ENCODE measurements at places on chromosomes 5 and 9.

DNA sequence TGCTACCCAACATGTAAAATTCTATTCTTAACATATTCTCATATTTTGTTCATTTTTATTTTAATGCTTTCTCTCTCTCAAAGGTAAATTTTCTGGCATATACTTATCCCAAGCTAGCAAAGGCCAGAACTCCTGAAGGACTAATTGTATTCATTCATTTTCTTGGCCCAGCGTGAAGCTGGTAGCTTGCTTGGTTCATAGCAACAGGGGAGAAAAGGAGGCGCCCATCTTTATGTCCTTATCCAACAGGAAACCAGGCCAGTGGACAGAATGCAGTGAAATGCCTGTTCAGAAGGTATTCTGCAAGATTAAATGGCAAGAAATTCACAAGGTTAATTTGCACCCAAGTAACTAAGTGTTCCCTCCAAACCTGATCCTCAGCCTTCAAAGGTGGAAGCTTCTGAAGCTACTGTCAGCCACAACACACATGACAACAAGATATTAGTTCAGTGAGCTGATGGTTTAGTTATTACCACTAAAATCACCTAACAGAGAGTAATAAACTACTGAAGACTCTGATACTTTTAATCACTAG lies 5.6 kb downstream of the EFNA5 start:
- DNase-seq, result no peak

GRCh38 chr9:111610149-111610548 lies 10.7 kb upstream of the PTGR1 start:
- DNase-seq, result no peak

- DNase-seq, result no peak
Observed at GRCh38 chr5:118551031-118551430, 437.3 kb downstream of the DTWD2 start.

DNA sequence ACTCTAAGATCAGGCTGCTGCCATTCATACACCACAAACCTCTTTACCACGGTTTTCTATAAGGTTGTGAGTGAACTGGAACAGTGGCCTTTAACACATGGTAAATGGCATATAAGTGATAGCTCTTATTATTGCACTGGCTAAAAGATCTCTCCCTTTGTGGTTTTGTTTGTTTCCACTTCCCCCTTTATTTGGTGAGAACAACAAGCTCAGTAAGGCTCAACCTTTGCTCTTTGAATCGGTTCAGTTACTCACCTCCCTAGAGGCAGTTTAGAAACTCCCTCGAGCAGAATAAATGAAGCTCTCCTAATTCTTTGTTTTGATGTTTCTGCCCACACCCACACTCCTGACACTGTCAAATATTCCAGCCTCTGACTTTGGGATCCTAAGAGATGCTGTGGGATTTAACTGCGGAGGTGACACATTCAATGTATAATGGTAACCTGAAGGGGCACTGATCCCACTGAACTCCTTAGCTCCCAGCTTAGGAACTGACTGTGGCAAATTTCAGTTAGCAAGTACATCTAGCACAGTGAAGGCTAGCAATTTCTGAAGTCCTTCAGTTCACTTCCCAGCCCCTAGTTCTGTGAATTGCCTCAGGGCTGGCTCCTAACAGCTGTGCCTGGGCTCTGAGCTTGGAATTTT lies 22.5 kb upstream of the RAD23B start:
- no peak for DNase-seq

- DNase-seq, result no peak
Observed at GRCh38 chr5:62327138-62328053, 21.4 kb downstream of the KIF2A start.

DNA sequence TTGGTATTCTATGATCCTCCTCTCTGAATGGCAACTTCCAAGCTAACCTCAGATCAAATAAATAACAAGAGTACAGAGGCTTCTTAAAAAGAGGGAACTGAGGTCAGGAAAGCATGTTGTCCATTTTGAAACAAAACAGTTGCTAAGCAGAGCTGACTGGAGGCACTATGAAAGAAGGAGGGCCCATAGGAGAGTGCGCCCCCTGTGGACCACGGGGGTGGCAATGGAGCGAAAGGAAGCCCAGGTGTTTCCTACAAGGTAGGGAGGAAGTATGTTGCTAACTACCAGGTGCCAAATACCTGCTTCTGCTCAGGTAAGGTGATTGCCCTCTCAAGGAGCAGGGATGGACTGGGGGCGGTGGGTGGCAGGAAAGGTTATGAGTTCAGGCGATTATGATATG lies 101.8 kb upstream of the MAST4 start:
- no peak for DNase-seq

- DNase-seq, result no peak
Observed at GRCh38 chr5:543755-544674, 19.8 kb upstream of the SLC9A3 start.

- DNase-seq, result peak; percentile 29
Observed at GRCh38 chr5:65925044-65925600, 1.3 kb upstream of the ERBIN start.

- no peak for DNase-seq
Observed at GRCh38 chr5:34021334-34021733, 13.5 kb upstream of the AMACR start.

GRCh38 chr5:100646691-100647090 lies 111.5 kb downstream of the FAM174A start:
- DNase-seq, result no peak

- DNase-seq, result no peak
Observed at GRCh38 chr5:99587983-99588382, 659.2 kb upstream of the CHD1 start.

DNA sequence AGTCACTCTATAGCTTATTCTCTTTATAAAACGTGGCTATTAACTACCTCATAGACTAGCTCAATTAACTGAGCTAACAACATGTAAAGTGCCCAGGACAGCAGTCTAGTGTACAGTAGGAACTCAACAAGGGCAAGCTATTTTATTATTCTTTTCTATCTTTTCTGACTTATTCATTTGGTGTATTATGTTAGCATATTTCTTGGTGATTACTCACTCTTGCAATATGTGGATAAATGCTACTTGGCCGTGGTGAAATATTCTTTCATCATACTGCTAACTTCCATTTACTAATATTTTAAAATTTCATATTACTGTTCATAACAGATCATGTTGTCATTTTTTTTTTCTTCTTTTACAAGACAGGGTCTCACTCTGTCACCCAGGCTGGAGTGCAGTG lies 4.9 kb downstream of the SLC25A51 start:
- DNase-seq, result no peak

DNA sequence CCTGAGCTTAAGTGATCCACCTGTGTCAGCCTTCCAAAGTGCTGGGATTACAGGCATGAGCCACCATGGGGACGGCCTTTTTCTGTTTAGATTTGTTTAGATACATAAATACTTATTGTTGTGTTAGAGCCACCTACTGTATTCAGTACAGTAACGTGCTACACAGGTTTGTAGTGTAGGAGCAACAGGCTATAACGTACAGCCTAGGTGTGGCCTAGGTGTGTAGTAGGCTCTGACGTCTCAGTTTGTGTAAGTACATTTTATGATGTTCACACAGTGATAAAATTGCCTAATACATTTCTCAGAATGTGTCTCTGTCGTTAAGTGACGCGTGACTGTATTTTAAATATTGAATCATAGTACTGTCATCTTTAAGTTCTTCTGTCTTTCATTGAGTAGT lies 84.1 kb downstream of the MELK start:
- DNase-seq, result no peak

- no peak for DNase-seq
Observed at GRCh38 chr5:75654693-75655295, 43.5 kb downstream of the ANKDD1B start.

GRCh38 chr9:70484232-70485130 lies 70.0 kb upstream of the KLF9 start:
- DNase-seq, result peak; percentile 81

GRCh38 chr5:141369994-141370848 lies at the start of gene PCDHGB3:
PCDHGB3 (plus strand) TSS chr5:141370242; CDS start chr5:141370395, 153 bp downstream.
- DNase-seq, result no peak

- DNase-seq, result no peak
Observed at GRCh38 chr5:6236170-6236793, 142.1 kb downstream of the MED10 start.

DNA sequence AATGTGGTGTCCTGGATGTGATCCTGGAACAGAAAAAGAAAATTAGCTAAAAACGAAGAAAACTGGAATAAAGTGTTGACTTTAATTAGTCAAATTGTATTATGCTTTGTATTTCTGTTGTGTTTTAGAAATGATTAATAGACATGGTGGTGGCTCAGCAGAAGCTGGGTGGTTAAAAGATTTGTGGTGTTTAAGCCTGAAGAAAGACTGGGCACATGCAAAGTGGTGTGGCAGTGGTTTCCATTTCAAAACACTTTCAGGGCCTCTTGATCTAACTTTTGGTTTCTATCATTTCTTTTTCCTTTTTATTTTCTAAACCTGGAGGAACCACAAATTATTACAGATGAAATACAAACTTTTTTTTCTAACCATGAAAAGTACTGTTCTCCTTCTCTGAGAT lies 44.1 kb downstream of the ADGRV1 start:
- no peak for DNase-seq

DNA sequence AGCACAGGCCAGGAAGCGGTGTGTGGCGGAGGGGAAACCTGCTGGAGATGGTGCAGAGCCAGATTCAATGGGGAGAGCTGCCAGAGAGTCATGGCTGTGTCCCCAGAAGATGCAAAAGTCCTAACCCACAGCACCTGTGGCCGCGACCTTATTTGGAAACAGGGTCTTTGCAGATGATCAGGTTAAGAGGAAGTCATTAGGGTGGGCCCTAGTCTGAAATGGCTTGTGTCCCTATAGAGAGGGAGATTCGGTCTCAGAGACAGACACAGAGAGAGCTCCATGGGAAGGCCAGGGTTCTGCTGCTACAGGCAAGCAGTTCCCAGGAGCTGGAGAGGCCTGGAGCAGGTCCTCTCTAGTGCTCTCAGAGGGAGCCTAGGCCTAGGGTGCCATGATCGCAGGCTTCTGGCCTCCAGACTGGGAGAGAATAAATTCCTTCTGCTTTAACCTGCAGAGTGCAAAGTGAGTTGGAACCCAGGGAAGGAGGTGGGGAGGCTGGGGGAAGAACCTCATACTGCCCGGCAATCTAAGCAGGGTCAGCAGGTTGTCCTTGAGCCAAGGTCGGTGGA lies 1.9 kb upstream of the LPCAT1 start:
- DNase-seq, result no peak

DNA sequence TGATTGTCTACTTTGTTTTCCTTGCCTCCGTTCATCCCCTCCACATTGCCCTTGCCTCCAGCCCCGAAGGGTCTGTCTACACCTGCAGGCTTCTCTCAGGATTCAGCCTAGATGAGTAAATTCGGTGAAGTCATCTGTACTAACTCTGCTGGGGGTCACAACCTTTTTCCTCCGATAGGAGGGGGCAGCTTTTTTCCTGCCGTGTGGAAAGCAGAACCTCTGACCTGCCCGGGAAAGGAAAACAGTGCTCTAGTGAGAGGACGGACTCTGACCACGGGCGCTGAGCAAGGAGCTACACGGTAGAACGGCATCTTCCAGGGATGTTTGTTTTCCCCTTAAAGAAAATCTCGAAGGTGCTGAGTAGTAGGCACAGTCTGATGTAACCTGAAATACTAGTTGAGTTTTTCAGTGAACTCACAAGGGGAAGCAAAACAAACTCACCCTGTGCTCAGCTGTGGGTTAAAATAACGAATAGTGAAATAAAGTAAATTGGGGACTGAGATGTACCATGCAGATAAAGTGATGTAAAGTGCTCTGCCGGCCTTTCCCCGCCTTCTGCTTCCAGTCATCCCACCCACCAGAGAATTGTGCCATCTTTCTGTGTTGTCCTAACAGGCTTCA lies 281.8 kb downstream of the AOPEP start:
- no peak for DNase-seq

GRCh38 chr9:17725399-17726010 lies 146.6 kb downstream of the SH3GL2 start:
- DNase-seq, result no peak

DNA sequence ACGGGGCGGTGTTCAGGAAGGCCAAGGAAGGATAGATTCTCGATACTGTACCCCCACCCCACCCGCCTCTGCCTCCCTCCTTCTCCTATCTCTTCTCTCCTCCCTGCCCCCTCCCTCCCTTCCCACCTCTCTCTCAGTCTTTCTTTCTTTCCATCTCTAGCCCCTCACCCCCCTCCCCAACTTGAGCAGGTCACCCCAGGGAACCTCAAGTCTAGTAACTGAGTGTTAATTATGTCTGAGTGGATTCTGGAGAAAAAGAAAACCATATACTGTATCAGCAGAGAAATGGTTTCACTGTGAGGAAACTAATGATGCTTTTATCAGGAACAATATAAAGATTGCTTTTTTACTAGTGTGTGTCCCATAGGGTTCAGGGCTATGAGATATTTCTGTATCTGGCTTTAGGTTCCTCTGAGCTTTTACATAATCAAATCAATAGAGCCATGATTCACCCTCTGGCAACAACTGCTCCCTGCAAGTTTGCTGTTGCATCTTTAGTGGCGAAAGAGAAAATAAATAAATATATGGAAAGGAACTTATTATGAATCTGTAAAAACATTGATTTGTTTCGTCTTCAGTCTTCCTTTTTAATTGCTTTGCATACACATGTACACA lies 639.7 kb downstream of the CCDC171 start:
- DNase-seq, result no peak

DNA sequence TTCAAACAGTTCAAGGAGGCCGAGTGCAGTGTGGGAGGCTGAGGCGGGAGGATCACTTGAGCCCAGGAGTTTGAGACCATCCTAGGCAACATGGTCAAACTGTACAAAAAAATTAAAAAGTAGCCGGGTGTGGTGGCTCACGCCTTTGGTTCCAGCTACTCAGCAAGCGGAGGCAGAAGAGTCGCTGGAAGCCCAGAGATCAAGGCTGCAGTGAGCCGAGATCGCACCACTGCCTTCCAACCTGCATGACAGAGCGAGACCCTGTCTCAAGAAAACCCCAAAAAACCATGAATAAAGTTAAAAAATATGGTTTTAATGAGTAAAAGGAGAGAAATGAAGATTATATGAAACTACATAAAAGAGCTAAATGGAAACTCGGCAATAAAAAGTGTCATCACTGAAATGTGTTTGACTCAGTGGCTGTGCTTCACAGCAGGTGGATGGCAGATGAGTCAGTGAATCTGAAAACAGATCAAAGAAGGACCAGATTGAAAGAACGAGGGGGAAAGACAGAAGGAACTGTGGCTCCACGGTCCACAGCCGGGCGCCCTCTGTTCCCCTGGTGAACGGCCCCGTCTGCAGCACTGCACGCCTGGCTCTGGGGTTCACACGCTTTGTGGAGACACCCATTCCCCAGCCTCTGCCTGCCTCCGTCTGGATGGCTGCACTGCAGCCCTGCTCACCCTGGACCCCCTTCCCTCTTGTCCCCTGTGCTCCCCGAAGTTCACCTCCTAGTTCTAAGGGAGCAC lies 25.1 kb downstream of the EXD3 start:
- no peak for DNase-seq

- no peak for DNase-seq
Observed at GRCh38 chr9:128568470-128569078, 16.2 kb downstream of the SPTAN1 start.

DNA sequence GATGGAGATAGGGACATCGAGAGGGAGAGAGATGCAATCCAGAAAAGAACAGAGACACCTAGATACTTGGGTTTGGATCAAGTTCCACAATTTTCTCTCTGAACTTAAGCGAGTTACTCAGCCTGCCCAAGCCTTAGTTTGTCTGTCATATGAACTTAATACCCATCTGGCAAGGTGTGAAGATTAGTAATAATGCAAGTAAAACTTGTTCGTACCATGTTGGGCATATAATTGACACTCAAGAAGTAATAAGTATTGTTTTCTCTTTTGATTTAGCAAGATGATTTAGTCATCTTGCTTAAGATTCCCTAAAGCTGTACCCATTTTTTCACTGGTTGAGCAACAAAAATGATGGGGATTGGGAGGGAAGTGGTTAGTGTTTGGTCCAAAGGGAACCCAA lies 7.5 kb downstream of the RABGAP1 start:
- no peak for DNase-seq

GRCh38 chr9:82457891-82458290 lies 469.3 kb downstream of the SPATA31D1 start:
- no peak for DNase-seq

GRCh38 chr5:126054577-126055347 lies 368.4 kb upstream of the GRAMD2B start:
- no peak for DNase-seq
